A549 (cell line): ENCODE measurements at places on chromosomes 6 and 20. TPM values are rescaled to one million over a fixed set of nuclear protein-coding genes. Genes with fewer than 3 reads are reported as not detected.
A peak's percentile ranks its signal among the peaks of the same experiment; 100 is the strongest.

- peak; percentile 29 for DNase-seq
Measured at GRCh38 chr6:166707045-166707444, 80.0 kb upstream of the RPS6KA2 start.

DNA sequence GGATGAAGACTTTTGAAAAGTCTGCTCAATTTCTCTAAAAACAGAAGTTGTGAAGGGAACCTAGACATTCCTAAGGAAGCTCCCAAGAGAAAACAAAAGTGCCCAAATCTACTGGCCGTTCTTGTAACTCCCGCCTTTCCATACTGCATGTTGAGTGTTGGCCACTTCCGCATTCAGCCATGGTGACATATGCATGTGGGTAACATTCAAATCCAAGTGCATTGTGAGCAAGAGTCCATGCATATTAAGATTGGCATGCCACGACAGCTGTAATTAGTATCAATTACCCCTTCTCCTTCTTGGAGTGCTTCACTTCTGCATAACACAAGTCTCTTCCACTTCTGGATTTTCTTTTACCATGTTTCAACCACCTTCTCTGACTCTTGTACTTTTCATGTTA, 8.4 kb downstream of the SLC35D3 start:
- DNase-seq, result no peak

DNA sequence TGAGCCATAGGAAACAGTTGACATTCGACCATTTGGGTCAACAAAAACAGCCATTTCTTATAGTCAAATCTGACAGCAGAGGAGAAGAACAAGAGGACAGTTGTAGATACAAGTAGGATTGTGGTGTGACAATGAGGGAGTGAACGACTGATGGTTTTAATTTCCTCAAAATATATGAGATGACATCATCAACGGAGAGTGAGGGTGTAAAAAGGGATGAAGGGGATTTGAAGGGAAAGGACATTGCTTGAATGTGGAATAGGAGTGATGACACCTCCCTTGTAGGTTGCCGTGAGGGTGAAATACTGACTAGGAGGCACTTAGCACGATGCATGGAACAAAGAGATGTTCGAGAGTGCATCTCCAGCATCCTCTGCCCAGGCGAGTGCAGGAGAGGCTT, 499.8 kb upstream of the CHD6 start:
- no peak for DNase-seq

GRCh38 chr6:22247916-22248482, 48.8 kb downstream of the PRL start:
- DNase-seq, result no peak

GRCh38 chr6:15148356-15148946, 97.4 kb upstream of the JARID2 start:
- DNase-seq, result no peak

- peak; percentile 33 for DNase-seq
Measured at GRCh38 chr6:12418946-12419345, 128.8 kb downstream of the EDN1 start.

- peak; percentile 66 for DNase-seq
Measured at GRCh38 chr6:16683641-16684194, 77.5 kb downstream of the ATXN1 start.

GRCh38 chr6:70874181-70874913, 82.5 kb downstream of the B3GAT2 start:
- no peak for DNase-seq

DNA sequence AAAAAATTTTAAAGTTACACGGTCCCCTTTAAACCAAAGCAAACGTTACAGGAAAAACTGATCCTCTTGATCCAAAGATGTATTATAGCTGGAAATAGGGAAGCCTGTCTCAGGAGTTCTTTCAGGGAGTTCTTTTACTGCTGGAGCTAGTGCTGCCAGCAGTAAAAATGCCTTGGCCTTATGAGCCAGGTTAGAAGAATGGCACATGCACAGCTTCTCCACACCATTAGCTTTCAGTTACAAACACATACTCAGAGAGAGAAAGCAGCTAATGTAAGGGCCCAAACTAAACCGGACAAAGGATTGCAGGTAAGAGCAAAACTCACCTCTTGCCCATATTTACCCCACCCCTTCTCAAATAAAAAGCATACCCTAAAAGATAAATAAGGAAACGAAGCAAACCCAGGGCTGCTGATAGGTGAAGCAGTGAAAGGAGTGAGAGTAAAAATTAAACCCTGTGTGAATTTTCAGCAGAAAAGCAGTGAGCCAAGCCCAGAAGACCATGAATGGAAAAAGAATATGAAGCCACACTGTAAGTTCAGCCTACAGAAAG, 19.0 kb downstream of the TBC1D20 start:
- DNase-seq, result no peak

- DNase-seq, result no peak
Measured at GRCh38 chr6:129416337-129416990, 293.5 kb downstream of the ARHGAP18 start.

GRCh38 chr6:20227350-20227749, 15.1 kb upstream of the MBOAT1 start:
- no peak for DNase-seq

- no peak for DNase-seq
Measured at GRCh38 chr6:52306972-52307870, 22.7 kb upstream of the MCM3 start.

DNA sequence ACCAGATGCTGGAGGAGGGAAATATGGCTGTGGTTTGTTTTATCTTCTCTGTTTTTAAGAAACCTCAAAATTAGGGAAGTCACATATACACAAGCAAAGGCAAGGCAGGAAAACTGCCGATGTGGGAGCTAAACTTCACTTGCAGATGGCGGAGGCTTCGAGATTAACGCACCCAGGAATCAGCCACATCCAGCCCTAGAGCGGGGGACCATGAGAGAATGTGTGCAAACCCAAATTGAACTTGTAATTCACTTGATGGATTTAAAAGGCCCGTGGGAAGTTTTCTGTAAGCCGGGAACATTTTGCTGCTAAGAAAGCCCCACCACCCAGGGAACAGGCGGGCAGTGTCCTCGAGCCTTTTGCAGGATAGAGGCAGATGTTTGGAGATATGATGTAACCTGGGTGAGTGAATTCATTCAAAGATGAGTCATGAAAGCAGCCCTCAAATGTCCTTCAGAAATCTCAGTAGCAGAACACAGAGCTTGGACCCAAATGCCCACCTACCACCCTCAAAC, 39.9 kb downstream of the PREX1 start:
- DNase-seq, result peak; percentile 28

DNA sequence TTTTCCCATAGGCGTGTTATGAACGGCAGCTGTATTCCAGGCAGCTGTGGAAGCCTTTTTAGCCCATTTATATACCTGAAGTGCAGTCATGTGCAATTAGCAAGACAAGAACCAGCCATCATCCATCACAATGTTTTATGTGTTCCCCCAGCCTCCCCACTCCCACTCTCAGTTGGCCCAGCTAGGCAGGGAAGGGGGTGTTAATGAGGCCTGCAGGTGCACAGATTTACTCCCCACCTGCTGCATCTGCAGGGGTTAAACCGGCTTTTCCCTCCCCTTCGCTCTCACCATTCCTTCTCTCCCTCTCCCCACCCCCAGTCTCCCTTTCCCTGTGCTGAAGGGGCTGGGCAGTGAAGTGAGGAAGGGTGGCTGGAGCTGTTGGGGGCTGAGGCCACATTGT, 149.8 kb upstream of the AKAP12 start:
- DNase-seq, result no peak

DNA sequence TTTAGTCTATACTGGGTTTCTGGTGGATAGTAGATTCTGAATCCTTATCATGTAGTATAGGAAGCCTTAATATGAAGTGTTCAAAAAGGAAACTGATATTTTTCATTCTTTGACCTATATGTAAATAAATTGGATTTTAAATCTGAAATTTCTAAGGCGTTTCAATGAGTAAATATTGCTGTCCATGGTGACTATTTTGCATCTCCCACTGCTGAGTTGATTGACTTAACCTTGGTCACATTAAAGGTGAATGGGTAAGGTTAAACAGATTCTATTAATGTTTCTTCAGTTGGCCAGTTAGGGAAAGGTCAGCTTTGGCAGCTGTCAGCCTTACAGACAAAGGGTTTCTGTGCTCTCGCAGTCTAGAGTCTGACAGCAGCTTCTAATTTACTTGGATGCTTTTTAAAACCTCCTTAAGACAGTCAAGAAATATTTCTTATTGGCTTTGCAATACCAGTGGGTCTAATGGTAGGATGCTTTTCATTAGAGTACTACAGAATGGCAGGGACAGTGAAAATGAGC, 24.8 kb downstream of the PRIM2 start:
- no peak for DNase-seq

- no peak for DNase-seq
Measured at GRCh38 chr6:15132167-15132566, 113.7 kb upstream of the JARID2 start.

- no peak for DNase-seq
Measured at GRCh38 chr6:83601119-83601518, 88.8 kb downstream of the PRSS35 start.

GRCh38 chr20:5191829-5192569, 65.2 kb downstream of the CDS2 start:
- peak; percentile 81 for DNase-seq

- DNase-seq, result no peak
Measured at GRCh38 chr6:134289204-134289575, 28.7 kb downstream of the SGK1 start.

GRCh38 chr6:167643223-167643622, 183.5 kb upstream of the AFDN start:
- no peak for DNase-seq

DNA sequence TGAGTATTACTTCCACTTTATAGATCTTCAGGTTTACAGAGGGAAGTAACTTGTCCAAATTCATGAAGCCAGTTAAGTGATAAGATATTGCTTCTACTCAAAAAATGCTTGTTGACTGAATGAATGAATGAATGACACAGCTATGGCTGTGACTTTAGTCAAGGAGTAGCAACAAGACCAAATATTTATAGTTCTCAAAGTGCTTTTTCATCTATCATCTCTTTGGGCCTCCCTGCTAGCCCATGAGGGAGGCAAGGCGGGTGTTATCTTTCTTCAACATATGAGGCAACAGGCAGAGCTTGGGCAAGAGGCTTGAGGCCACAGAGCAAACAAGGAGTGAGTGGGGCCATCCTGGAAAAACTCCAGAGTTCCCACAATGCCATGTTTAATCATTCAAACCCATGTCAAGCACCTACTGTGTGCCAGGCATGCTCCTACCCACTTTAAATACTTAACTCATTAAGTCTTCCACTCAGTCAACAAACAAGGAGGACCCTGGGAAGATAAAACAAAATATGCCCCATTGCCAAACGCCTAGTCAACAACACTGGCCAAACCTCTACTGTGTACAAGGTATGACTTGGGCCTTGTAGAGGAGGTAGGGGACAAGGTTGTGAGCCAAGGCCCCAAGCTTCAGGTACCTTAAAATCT, 15.9 kb downstream of the BCL2L1 start:
- no peak for DNase-seq

GRCh38 chr20:31543966-31544598, 29.8 kb downstream of the HM13 start:
- no peak for DNase-seq

- DNase-seq, result no peak
Measured at GRCh38 chr20:44516491-44516890, 5.4 kb downstream of the SERINC3 start.

Gene SMOC2
- not detected in 3 replicates for polyA plus RNA-seq

Gene FAM83C
- polyA plus RNA-seq, result 0.03 TPM in 1 of 3 replicates, not detected in the others

Gene TRIM15
- polyA plus RNA-seq, result 0.04 to 0.09 TPM (median 0.08 TPM) in 3 replicates

Gene PLN
- not detected in 3 replicates for polyA plus RNA-seq

Gene NKAIN2
- not detected in 3 replicates for polyA plus RNA-seq

Gene SLC22A1
- 1.6 to 2.1 TPM (median 1.7 TPM) in 3 replicates for polyA plus RNA-seq

Gene HCRTR2
- not detected in 3 replicates for polyA plus RNA-seq

Gene CD93
- not detected in 3 replicates for polyA plus RNA-seq

Gene SIRPA
- 21.2 to 22.0 TPM (median 21.6 TPM) in 3 replicates for polyA plus RNA-seq

Gene C6orf118
- 0.07 to 0.20 TPM (median 0.12 TPM) in 3 replicates for polyA plus RNA-seq

Gene CLPSL1
- not detected in 3 replicates for polyA plus RNA-seq

Gene DSTN
- 1,014 to 1,239 TPM (median 1,131 TPM) in 3 replicates for polyA plus RNA-seq
